Stimulated activated CD8-positive, alpha-beta memory T cell treated with anti-CD3 and anti-CD28 coated beads, Interleukin-7, amount 100 ng/mL, for 1 hour (primary cell): ENCODE measurements at places on chromosomes 11 and 22.

DNA sequence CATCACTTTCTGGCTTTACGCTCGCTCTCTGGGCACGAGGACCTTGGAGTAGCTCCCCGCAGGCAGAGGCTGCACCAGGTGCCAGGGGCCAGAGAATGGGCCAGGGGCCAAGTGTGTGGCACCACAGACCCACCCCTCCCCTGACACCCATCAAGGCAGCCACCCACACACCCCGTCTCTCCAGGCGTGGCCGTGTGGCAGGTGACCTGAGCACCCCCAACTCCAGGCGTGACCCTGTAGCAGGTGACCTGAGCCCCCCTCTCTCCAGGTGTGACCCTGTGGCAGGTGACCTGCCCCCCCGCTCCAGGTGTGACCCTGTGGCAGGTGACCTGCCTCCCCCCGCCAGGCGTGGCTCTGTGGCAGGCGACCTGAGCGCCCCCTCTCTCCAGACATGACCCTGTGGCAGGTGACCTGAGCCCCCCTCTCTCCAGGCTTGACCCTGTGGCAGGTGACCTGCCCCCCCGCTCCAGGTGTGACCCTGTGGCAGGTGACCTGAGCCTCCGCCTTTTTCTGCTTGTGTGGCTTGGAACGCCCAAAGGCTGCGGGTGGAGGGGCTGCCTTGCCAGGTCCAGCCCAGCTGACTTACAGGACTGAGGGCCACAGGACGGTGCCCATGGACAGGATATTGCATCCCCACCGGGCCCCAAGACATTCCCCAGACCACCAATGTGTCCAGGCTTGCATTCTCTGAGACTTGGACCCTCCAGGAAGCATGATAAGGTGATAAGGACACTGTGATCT lies 667.2 kb downstream of the BRD1 start:
- DNase-seq = no peak

DNA sequence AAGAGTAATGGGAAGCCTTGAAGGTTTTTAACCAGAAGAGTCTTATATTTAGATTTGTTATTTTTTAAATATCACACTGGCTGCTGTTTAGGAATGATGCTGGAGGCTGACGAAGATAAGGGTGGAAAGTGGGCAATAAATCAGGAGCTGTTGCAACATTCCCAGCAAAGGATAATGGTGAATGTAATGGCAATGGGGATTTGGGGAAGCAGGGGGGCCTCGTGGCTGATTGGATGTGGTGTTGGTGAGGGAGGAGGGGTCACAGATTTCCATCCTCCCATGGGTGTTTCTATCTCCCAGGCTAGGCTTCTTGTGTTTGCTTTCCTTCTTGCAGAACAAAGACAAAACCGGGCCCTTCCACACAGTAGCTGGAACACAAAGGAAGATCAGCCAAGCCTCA lies 80.8 kb downstream of the PIWIL4 start:
- DNase-seq = no peak

- no peak for DNase-seq
Measured at GRCh38 chr11:70460964-70461363, 62.6 kb downstream of the CTTN start.

DNA sequence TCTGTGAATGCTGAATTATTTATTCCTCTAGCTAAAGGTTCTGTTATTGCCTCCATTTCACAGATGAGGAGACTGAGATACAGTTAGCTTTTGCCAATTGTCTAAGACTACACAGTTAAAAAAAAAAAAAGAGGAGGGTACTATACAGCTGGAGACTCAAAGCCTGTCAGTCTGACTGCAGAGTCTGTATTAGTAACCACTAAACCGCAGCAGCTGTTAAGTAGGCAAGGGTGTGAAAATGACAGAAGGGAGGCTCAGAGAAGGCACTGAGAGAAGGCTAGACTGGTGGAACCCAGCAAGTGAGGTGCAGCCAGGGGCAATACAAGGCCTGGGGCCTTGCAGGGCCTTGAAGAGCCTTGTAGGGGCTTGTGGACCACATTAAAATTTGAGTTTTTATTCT lies 181.2 kb downstream of the CSNK2A3 start:
- DNase-seq = no peak

GRCh38 chr11:34865261-34865660 lies 50.9 kb downstream of the APIP start:
- DNase-seq = no peak

- no peak for DNase-seq
Measured at GRCh38 chr22:42769574-42770447, 49.1 kb upstream of the A4GALT start.

DNA sequence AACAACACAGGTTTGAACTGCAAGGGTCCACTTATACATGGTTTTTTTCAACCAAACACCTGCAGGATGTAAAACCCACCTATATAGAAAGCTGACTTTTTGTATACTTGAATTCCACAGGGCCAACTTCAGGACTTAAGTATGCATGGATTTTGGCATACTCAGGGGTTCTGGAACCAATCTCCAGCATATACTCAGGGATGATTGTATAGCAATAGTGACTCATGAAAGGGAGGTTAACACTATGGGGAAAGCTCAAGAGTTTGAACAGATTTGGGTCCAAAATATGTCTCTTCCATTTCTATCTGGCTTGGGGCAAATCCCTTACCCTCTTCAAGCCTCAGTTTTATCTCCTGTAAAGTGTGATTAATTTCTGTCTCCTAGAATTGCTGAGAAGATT lies 94.9 kb downstream of the MICAL2 start:
- no peak for DNase-seq

- DNase-seq = no peak
Measured at GRCh38 chr11:17762309-17762974, 27.9 kb downstream of the KCNC1 start.

- DNase-seq = no peak
Measured at GRCh38 chr22:31271485-31271884, 20.8 kb downstream of the PIK3IP1 start.

DNA sequence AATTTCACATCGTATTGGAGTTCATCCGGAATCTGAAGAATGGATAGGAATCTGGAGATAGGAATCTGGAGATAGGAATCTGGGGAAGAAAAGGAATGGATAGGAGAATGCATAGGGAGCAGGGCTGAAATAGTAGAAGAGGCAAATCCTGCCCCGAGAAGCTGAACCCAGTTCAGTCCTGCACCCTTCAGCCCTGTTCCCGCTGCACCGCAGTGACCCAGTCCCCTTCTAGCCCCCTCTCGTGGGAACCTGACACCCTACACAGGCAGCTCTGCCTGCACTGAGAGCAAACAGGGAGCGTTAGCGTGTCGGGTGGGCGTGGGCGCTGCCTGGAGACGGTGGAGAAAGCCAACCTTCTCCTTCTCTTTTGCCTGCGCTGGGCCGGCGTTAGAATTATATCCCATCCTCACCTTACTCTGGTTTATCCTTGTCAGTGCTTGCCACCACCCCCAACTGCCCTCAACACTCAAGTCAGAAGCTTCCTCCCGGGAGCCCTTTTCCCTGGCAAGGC lies 1.0 kb upstream of the CCKBR start:
- DNase-seq = no peak

DNA sequence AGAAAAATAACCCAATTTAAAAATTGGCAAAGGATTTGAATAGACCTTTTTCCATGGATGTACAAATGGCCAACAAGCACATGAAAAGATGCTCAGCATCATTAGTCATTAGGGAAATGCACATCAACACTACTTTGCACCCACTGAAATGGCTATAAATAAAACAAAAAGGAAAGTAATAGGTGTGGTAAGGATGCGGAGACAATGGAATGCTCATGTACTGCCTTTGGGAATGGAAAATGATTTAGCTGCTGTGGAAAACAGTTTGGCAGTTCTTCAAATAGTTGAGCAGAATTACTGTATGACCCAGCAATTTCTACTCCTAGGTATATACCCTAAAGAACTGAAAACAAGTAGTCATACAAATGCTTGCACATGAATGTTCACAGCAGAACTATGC lies 37.4 kb downstream of the LARGE2 start:
- no peak for DNase-seq

GRCh38 chr22:49372111-49372529 lies 455.6 kb downstream of the BRD1 start:
- no peak for DNase-seq

DNA sequence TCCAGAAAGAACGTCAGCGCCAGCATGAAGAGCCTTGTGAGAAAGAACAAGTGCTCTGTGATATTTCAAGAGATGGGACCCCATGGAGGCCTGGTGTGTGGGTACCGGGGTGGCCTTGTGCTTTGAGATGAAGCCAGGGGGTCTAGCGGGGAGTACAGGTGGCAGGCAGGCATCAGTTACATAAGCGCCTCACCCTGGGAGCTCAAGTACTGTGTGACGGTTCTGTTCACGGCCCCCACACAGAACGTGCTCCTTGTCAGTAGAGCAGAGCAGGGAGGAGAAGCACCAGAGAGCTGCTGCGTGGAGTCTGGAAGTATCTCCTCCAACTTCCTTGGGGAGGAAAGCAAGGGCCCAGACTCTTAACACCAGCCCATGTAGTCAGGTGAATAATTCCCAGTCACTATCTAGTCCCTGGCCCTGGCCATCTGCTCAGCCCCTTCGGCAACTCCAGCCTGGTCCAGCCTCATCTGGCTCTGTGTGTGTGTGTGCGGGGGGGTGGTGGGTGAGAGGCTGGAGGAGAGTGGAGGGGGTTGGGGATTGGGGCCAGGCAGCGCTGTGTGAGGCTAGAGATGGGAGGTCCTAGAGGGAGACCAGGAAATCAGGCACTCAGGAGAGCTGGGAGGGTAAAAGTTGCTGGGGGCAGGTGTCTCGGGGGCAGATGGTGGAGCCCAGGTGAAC lies 32.4 kb downstream of the MCM5 start:
- no peak for DNase-seq

- DNase-seq = no peak
Measured at GRCh38 chr11:47399860-47400767, 8.3 kb upstream of the SLC39A13 start.

DNA sequence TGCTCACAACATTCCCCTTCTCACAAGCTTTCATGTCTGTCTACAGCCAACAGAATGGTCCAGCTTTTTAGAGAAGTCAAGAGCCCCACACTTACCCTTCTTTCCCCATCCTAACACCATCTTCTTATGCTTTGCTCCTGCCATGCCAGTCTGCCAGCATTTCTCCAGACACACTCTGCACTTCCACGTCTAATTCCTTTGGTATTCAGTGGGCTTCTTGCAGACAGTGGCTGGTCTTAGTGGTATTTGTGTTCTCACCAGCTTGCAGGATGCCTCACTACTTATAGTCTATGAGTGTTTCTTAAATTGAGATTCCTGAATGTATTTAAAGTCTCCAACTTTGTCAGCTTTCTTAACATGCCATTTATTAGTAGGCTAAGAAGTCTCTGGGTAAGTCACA lies 154.4 kb downstream of the BBOX1 start:
- DNase-seq = no peak

DNA sequence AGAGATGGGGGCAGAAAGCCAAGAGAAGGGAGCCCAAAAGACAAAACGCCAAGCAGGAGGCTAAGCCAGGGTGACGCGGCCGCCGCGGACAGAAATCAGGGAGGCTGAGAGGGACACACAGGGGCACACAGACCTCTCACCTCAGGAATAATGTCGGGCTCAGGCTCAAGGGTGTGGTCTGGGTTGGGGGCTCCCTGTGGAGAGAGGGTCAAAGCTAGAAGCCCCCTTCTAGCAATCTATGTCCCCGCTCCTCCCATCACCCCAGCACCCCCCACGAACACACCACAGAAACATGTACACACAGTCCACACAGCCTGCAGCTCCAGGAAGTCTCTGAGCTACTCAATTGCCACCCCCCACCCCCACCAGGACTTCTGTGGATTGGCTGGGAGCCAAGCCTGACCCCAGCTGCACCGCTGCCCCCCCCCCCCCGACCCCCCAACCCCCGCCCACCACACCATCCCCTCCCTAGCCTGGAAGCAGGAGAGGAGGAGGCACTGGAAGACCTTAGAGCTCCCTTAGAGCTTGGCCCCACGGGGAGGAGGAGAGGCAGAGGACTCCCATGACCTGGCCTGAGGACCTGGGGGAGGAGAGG lies 6.9 kb downstream of the BCL9L start:
- DNase-seq = no peak

DNA sequence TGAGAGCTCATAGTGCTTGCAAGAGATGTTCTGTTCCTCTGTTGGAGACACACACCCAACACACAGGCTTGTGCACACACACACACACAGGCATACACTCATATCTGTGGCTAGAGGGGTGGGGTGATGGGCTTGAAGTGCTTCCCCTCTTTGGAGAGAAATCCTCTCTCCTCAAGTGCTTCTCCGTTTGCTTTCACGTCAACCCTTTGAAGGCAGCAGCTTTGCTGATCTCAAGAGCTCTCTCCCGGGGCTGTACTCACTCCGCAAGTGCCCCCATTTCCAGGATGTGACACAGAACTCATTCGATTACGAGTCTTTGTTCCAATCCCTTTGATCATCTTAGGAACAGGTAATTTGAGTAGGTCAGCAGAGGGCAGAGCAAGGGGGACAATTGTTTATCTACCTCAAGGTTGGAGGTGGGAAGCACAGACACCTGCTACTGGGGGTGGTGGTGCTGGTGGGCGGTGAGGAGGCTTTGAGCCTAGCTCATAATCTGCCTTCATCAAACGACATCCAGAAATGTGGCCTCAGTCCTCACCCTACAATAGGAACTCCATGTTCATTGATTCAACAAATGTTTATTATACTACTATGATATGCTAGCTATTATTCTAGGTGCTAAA lies 529.8 kb upstream of the CADM1 start:
- no peak for DNase-seq

DNA sequence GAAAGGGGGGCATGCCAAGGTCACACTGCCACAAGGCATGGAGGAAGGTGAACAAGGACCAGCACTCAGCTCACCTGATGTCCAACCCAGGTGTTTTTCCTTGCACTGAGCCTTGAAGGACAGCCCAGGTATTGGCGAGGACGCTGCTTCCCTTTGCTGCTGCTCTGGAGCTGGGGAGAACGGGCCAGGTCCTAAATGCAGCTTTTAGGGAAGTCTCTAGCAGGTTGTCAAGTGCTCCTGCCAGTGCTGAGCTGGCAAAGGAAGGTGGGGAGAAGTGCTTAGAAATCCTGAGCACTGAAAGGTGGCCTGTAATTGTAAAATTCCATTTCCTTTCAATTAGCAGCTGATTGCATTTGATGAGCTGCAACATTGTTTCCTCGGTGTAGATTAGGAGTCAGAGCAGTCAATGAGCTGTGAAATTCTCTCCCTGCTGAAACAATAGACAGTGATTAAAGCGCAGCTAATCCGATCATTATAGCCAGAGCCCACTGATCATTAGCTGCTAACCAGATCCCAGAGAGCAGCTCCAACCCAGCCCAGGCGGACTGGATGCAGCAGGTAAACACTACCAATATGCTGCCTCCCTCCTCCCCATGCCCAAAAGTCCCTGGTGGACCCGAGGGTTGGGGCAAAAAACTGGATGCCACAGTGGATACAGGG lies 507.6 kb downstream of the INSC start:
- DNase-seq = no peak

DNA sequence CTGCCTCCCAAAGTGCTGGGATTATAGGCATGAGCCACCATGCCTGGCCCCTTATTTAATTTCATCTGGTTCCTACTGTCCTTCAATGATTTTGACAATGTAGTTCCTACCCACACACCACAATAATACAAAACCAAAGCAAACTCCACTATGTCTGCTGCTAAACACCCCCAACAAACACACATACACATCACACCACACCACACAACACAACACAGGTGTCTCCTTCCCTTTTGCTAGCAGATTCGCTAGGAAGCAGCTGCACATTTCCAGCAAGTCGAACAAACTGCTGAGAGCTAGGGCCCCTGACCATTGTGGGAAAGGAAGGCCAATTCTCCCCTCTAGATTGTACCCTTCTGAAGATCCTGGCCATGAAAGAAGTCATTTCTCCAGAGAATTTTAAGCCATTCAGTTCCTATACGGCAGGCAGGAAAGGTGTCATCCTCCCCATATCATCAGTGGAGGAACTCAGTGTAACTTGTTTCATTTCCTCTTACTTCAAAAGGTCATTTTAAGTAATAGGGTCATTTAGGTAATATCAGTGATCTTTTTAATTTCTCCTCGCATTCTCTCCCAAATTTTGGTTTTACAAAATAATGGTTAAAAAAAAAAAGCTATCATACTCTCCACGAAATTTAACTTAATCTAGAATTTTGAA lies 18.5 kb downstream of the NUMA1 start:
- no peak for DNase-seq
